ENCODE measurements at places on chromosomes 12 and 14.
A peak's percentile ranks its signal among the peaks of the same experiment; 100 is the strongest.

GRCh38 chr12:92077530-92077929 is 68.1 kb downstream of the BTG1 start:
- no peak for DNase-seq

DNA sequence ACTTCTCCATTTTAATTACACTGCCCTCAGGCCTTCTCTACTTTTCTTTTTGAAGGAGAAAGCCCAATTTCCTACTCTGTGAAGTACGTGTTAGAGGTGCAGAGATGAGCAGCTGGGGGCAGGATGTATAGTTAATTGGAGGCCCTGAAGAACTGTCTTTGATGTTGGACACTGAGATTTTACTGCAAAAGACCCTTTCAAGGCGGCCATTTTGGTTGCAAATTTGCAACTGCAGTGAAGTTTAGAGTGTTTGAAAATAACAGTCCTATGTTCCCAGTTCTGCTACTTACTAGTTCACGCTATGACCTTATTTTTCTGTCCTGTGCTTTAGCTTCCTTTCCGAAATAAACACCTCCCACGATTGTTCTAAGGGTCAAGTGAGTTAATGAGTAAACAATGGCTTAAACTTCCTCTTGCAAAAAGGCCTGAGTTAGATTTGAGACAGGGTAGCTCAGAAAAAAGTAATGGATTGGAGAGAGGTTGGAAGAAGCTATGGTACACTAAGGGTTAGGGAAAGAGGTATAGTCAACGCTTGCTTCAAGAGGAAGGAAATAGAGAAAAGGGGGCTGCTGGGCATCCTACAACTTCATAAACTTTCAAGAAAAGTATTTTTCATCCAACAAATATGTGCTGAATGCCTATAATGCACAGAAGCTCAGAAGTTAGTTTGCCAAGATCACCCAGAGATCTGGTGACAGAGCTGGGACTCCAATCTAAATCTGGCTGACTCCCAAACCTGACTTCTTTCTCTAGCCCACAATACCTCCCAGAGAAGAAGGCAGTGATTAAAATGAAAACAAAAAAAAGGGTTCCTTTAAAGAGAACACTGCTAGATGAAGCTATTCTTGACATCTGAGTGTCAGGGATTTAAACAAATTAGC is 26.4 kb upstream of the DICER1 start:
- no peak for DNase-seq

DNA sequence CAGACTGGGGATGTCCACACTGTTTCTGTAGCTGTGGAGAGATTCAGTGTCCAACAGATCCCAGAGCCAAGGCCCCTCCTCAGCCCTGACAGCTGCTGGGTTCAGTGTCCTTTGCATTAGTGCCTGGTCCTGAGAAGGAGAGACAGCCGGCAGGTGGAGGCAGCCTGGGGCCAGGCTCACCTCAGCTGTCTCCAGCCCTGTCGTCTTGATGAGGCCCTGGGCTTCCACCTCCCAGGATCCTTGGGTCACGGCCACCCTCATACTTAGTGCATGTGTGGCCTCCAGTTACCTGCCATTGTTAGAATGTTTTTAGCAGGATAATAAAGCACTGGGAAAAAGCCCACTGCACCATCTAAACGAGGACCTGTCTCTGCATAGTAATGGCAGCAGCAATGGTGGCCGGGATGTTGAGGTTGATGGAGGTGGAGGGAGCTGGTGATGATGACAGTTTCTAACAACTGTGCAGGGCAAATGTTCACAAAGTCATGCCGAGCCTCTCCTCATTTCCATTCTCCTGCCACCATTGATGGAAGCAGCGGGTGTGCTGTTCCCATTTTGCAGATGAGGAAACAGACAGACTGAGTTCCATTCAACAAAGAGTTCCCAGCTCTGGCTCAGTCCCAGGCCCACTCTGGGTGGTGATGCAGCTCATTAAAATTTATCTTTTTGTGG is 17.7 kb downstream of the ASB2 start:
- no peak for DNase-seq

DNA sequence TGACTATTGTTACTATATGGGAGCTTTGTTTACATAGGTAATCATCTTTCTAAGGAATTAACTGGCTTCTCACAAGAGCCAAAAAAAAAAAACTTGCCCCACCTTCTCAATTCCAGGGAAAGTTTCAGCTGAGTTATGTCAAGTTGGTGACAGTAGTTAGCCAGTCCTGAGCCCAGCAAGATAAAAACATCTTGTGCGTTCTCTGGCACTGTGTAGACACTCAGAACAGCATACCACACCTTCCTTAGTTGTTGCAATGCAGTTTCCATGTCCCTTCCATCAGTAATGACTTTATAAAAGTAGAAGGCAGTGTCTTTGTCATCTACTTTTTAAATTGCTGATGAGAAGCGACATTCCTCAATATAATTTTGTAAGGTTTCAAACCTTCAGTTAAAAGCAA is 50.2 kb downstream of the PTPN21 start:
- DNase-seq, result no peak

GRCh38 chr12:128969480-128970055 is 116.3 kb downstream of the GLT1D1 start:
- DNase-seq, result peak; percentile 94

GRCh38 chr12:128803788-128804187 is 20.0 kb downstream of the SLC15A4 start:
- no peak for DNase-seq

GRCh38 chr12:106093246-106093645 is 45.5 kb downstream of the NUAK1 start:
- DNase-seq, result no peak

- peak; percentile 81 for DNase-seq
These were observed 59.4 kb upstream of the VSX2 start for GRCh38 chr14:74179856-74180255.
